ENCODE measurements at places on chromosomes 12 and 14. TPM values are rescaled to one million over a fixed set of nuclear protein-coding genes. Genes with fewer than 3 reads are reported as not detected.

- no peaks in the 10 kb centered on the region for H3K27me3 ChIP-seq
- H3K27ac ChIP-seq, result no peak overlapping the region
- DNase-seq, result no peak
Measured at GRCh38 chr14:99380991-99381687, 99.5 kb downstream of the SETD3 start.

DNA sequence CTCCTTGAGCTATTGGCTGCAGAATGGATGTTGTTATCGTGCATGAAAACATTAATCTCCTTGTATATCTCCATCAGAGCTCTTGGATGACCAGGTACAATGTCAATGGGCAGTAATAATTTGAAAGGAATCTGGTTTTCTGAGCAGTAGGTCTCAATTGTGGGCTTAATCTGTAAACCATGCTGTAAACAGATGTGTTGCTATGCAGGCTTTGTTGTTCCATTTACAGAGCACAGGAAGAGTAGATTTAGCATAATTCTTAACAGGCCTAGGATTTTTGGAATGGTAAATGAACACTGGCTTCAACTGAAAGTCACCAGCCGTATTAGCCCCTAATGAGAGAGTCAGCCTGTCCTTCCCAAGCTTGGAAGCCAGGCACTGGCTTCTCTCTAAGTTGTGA, 50.4 kb downstream of the ATG14 start:
- DNase-seq, result no peak
- H3K36me3 ChIP-seq, result no peaks in the 10 kb centered on the region
- no peaks in the 10 kb centered on the region for H3K4me1 ChIP-seq
- no peaks in the 10 kb centered on the region for H3K27me3 ChIP-seq

DNA sequence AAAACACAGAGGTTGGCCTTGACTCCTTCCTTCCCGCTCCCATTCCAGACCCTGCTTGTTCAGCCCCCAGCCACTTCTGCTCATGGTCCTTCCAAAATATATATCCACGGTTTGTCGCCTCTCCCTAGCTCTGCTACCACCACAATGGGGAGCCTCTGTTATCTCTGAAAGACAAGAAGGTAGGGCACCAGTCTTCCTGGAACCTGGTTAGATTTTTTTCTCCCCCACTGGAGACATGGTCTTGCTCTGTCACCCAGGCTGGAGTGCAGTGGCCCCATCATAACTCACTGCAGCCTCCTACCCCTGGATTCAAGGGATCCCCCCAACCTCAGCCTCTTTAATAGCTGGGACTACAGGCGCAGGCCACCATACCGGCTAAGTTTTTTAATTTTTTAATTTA, 95.7 kb downstream of the PTPN11 start:
- H3K36me3 ChIP-seq, result no peaks in the 10 kb centered on the region
- no peak overlapping the region for H3K4me3 ChIP-seq
- no peaks in the 10 kb centered on the region for H3K4me1 ChIP-seq
- no peak for DNase-seq

DNA sequence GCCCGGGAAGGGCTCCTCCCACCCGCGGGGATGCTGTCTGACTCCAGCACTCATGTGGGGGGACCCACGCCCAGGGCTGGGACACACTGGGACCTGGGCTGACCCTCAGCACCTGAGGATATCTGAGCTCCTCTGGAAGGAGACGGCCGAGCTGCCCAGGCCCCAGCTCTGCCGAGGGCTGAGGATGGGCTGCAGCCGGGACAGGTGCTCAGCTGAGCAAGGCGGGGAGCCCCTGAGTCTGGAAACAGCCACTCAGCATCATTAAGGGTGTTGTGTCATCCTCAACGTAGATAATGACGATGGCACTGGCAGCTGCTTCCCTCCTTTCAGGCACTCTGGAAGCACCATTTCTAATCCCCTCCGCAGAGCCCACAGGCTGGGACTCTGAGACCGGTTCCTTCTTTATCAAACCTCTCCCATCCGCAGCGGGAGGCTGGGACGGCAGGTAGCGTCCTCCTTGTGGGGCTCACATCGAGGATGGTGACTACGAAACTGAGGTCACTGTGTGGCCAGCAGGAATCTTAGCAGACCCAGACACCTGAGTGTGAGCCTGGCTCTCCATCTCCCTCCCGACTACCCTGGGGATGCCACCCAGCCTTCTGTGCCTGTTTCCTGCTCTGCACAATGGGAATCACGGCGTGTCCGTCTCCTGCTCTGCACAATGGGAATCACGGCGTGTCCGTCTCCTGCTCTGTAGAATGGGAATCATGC, 26.7 kb upstream of the SFSWAP start:
- no peak for DNase-seq
- no peaks in the 10 kb centered on the region for H3K36me3 ChIP-seq
- H3K4me3 ChIP-seq, result no peak overlapping the region
- H3K27me3 ChIP-seq, result no peaks in the 10 kb centered on the region

DNA sequence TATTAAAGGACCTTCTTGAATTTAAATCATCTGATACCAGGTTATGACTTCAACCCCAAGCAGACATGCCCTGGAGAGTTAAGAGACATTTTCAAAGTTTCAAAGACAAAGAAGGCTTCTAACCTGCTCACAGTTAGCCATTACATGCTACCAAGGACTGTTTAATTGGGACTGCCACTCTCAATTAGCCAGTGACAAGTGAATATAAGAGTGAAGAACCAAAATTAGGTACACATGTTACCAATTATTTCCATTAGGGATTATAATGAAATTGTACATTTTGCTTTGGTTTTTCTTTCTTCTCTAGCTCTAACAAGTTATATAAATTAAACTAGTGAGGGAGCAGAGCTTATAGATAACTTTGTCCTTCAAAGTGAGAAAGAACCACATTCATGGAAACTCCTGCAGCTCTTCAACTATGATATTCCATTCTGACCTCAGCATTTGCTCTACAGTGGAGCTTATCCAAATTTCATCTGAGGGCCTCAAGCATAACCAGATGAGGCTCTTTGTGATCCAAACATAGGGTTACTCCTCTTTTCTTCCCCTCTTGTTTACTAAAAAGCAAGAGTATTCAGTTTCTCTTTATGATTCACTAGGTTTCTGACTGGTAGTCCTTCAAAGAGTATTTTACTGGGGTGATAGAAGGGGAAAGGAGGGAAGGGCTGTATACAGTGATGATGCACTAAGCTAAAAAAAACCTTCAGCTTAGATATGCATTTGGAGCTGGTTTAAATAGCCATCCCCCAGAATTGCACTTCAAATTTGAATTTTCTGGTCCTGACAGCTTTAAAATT, 91.3 kb downstream of the DUSP6 start:
- DNase-seq, result no peak
- no peak overlapping the region for H3K27ac ChIP-seq
- H3K4me1 ChIP-seq, result no peaks in the 10 kb centered on the region
- no peak overlapping the region for H3K4me3 ChIP-seq

DNA sequence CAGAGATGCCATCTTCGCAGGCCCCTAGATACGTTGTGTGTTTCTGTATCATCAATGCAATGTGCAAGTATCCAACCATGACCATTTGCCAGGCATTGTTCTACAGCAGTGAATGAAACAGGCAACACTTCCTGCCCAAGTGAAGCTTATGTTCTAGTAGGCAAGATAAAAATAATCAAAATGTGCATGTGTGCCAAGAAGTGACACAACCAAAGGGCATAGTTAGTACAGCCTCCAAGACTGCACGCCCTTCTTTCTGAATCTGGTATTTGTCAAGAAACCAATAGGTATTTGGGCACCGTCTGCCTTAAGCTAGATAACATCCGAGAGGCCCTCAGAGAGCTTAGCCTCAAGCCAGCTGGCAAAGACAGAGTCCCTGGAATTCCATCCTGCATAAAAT, 152.0 kb downstream of the TMEM132C start:
- no peak overlapping the region for H3K4me3 ChIP-seq
- no peak for DNase-seq
- no peaks in the 10 kb centered on the region for H3K4me1 ChIP-seq
- H3K36me3 ChIP-seq, result no peaks in the 10 kb centered on the region
- H3K27me3 ChIP-seq, result no peaks in the 10 kb centered on the region
- H3K27ac ChIP-seq, result no peak overlapping the region

DNA sequence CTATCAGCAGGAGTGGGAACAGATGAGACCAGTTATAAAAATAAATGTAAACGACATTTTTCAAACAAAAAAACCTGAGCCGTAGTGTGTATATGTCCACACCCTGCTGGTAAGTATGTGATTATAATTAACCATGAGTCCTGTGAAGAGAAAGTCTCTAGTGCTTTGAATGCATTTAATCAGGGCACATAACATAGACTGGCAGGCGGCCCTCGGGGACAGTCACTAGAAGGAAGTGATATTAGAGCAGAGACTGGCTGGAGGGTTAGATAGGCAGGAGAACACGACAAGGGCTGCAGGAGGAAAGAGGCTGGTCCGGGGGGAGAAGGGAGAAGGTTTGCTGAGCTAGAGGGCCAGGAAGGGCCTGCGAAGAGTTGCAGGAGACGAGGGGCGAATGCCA, 23.8 kb upstream of the ELK3 start:
- no peak overlapping the region for H3K27ac ChIP-seq
- DNase-seq, result no peak
- H3K36me3 ChIP-seq, result no peaks in the 10 kb centered on the region
- H3K4me1 ChIP-seq, result no peaks in the 10 kb centered on the region
- H3K4me3 ChIP-seq, result no peak overlapping the region
- peaks cover 2% of the 10 kb centered on the region for H3K27me3 ChIP-seq

GRCh38 chr12:42652048-42652447, 62.5 kb upstream of the PRICKLE1 start:
- no peaks in the 10 kb centered on the region for H3K36me3 ChIP-seq
- DNase-seq, result no peak
- H3K27me3 ChIP-seq, result no peaks in the 10 kb centered on the region
- H3K27ac ChIP-seq, result no peak overlapping the region
- no peak overlapping the region for H3K4me3 ChIP-seq

GRCh38 chr12:16062611-16063010, 151.5 kb downstream of the DERA start:
- no peak for DNase-seq
- H3K36me3 ChIP-seq, result no peaks in the 10 kb centered on the region
- no peak overlapping the region for H3K4me3 ChIP-seq
- H3K27ac ChIP-seq, result no peak overlapping the region

GRCh38 chr12:21773263-21773741, 1.2 kb downstream of the KCNJ8 start:
- H3K27ac ChIP-seq, result no peak overlapping the region
- H3K4me1 ChIP-seq, result no peaks in the 10 kb centered on the region
- no peak overlapping the region for H3K4me3 ChIP-seq
- H3K36me3 ChIP-seq, result no peaks in the 10 kb centered on the region
- DNase-seq, result no peak
- no peaks in the 10 kb centered on the region for H3K27me3 ChIP-seq

DNA sequence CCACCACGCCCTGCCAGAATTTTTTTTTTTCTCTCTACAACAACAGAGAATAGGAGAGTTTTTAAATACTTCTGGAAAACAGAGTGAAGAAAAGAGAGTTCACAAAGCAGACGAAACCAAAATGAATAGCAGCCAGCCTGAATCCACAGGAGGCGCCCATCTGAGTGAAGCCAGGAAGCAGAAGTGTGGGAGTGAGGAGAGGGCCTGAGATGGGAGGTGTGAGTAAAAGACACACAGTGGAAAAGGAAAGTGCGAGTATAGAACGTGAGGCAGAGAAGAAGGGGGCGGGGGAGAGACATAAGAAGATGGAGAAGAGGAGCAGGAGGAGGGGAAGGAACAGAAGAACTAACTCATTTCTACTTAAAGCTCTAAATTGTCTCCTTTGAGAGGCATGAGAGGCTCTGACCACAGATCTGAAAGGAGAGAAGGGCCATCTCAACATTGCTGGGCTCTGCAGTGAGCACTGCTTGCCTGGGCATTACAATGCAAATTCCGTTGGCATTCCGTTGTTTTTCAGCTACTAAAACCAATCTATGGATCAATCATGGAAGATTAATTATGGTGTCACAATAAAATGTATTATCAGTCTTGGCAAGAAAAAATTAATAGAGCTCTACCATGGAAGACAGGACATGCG, 140.1 kb upstream of the CPSF6 start:
- no peaks in the 10 kb centered on the region for H3K36me3 ChIP-seq
- peaks cover 2% of the 10 kb centered on the region for H3K27me3 ChIP-seq
- no peak overlapping the region for H3K4me3 ChIP-seq
- H3K27ac ChIP-seq, result no peak overlapping the region

DNA sequence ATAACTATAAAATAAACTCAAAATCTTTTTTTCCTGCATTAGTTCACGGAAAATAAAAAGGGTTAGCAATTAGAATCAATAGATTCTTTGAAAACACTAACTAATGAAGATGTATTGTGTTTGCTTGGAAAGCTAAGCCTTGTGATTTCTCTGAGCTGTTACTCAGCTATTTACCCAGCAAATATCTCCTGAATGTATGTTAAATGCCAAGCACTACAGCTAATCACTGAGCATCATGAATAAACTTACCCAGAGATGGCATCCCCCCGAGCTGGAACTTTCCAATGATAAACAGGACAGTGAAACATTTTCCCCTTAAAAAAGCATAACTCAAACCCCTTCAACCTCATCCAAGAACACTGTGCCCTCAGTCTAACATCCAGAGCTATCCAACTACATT, 71.2 kb downstream of the SLC2A13 start:
- no peak for DNase-seq
- H3K27ac ChIP-seq, result no peak overlapping the region
- H3K4me1 ChIP-seq, result no peaks in the 10 kb centered on the region
- no peak overlapping the region for H3K4me3 ChIP-seq
- no peaks in the 10 kb centered on the region for H3K36me3 ChIP-seq

DNA sequence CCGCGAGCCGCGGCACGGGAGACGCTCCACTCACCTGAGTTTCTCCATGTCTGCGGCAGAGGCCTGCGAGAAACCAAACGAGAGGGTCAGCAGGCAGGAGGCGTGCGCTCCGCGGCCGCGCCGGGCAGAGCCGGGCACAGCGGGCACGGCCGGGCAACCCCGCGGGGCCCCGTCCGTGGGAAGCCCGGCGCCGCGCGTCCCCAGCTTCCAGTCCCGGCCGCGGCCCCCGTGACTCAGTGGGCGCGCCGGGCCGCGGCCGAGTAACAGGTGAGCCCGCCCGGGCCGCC, 19.4 kb downstream of the BEGAIN start:
- H3K36me3 ChIP-seq, result no peaks in the 10 kb centered on the region
- no peak overlapping the region for H3K4me3 ChIP-seq
- DNase-seq, result no peak
- no peak overlapping the region for H3K27ac ChIP-seq
- H3K4me1 ChIP-seq, result no peaks in the 10 kb centered on the region

DNA sequence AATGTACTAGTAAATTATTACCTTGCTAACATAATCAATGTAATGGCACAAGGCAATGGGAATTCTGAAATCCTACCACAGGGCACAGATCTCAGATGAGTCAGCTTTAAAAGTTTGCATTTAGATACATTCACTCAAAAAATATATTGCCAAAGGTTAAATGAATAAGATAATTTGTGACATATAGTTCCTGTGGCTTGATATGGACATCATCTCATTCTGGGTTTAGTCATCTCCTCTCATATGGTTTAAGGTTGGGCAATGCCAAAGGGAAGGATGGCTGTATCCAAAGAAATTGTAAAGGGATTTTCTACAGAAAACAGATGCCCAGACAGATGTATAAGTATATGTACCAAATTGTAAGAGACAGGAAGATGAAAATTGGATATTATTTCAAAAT, 1065.0 kb downstream of the LRFN5 start:
- no peaks in the 10 kb centered on the region for H3K36me3 ChIP-seq
- H3K27ac ChIP-seq, result no peak overlapping the region
- DNase-seq, result no peak
- no peak overlapping the region for H3K4me3 ChIP-seq
- H3K4me1 ChIP-seq, result no peaks in the 10 kb centered on the region
- no peaks in the 10 kb centered on the region for H3K27me3 ChIP-seq

GRCh38 chr14:57831981-57832380, 33.9 kb downstream of the SLC35F4 start:
- no peak overlapping the region for H3K27ac ChIP-seq
- H3K27me3 ChIP-seq, result no peaks in the 10 kb centered on the region

GRCh38 chr14:81567302-81567701, 33.6 kb upstream of the SEL1L start:
- DNase-seq, result no peak
- H3K27ac ChIP-seq, result no peak overlapping the region
- no peak overlapping the region for H3K4me3 ChIP-seq

The NXPH4 gene
- not detected for total RNA-seq

The ADCY6 gene
- total RNA-seq, result not detected

The CBLN3 gene
- 3.3 TPM for total RNA-seq

The P2RX2 gene
- not detected for total RNA-seq

All from naive thymus-derived CD4-positive, alpha-beta T cell (primary cell).